Activated CD8-positive, alpha-beta memory T cell treated with anti-CD3 and anti-CD28 coated beads for 24 hours (primary cell): ENCODE measurements at places on chromosomes 7 and 10.

DNA sequence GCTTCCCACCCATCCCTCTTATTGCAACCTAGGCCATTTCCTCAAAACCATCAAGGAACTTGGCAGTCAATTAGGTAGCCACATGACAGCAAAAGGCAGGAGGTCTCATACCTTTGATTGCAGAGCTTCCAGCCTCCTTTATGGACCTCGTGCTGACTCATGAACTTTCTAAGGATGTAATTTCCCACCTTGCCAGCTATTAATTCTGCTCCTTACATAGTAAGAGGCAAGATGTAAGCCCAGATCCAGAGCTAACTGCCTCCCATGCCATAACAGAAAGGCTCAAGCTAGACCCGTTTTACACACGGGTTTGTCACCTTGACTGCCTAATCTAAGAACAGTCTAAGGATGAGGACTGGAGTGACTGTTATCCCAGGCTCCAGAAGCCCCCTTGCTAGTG lies 565.7 kb downstream of the KCNMA1 start:
- no peak for DNase-seq

- no peak for DNase-seq
Measured at GRCh38 chr10:112643600-112644264, 196.7 kb downstream of the VTI1A start.

DNA sequence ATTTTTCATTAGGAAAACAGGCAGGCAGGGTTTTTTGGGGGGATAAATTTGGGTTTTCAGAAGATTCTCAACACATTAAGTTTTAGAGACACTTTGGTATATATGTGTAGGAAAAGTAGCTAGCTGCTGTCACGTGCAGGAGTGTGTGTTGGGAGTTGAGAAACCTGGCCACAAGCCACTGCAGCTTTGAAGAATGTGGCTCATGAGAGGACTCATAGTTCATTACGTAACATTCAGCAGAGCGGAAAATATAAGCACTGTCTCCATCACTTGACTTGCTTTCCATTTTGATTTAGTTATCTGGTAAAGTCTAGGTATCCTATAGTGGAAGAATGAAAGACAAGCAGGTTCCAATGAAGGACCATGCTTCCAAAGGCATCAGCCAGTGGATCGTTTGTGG lies 31.2 kb downstream of the SMNDC1 start:
- DNase-seq = no peak

GRCh38 chr10:89846281-89846630 lies 144.9 kb downstream of the KIF20B start:
- DNase-seq = no peak

DNA sequence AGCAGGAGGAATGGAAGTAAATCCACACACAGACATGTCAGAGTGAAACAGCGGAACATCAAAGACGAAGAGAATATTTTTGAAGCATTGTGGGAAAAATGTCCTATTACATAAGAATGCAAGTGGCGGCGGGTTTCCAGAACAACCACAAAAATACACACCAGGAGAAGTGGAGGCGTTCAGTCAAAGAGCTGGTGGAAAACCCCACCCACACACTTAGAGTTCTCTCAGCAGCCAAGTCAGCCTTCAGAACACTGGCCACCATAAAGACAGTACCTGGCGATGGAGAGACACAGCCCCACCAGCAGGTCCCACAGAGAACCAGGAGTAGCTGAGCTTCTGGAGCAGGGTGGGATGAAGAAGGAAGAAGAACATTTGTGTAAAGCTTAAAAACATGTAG lies 23.7 kb downstream of the NKX6-2 start:
- DNase-seq = no peak

DNA sequence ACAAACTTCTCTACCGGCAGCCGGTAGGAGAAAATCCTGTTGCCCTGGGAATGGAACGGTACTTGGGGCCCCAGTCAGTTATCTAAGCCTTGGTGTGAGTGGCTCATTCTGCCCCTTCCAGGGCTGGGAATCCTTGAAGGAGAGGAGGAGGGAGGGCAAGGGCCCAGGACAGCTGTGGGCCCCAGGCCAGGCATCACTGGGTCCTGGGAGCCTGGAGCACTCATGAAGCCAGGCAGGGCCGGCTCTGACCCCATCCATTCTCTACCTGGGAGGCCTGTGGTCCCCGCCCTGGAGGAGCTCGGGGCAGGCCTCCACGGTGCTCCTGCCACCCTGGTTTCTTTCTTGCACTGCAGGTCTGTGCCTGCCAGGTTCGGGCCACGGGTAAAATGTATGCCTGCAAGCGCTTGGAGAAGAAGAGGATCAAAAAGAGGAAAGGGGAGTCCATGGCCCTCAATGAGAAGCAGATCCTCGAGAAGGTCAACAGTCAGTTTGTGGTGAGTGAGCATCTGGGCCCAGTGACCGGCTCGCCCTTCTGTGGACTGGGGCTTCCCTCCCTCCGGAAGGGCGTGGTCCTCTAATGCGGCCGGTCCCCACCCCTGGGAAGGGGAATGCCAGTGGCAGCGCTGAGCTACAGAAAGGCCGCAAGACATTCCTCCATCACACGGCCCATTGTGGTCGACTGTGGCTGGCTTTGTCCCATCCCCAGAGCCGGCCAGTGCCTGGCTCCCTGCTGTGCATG lies 111.3 kb downstream of the RGS10 start:
- no peak for DNase-seq

- peak; percentile 21 for DNase-seq
Measured at GRCh38 chr7:45188736-45189135, 31.1 kb downstream of the RAMP3 start.

DNA sequence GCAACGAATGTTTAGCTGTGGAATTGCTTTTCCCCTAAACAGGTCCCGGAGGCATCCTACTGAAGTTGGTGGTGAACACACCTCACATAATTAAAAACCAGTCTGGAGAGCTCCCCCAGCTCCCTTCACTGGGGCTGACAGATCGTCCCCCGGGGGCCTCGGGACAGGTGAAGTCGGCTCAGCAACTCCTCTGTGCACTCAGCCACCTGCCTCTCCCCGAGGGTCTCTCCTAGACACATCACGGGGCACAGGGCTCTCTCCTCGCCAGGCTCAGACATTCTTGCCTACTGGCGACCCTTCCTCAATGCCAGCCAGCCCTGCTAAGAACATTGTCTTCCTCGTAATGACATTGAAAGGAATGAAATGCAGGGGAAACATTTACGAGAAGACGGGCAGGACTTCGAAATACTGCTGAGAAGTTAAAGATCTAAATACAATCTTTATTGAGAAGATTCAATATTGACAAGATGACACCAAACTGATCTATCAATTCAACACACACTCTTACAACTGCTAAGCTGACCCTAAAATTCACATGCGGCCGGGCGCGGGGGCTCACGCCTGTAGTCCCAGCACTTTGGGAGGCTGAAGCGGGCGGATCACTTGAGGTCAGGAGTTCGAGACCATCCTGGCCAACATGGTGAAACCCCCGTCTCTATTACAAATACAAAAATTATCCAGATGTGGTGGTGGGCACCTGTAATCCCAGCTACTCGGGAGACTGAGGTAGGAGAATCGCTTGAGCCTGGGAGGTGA lies 88.1 kb upstream of the DNAAF5 start:
- DNase-seq = no peak
